ENCODE measurements at places on chromosomes 4 and X. TPM values are rescaled to one million over a fixed set of nuclear protein-coding genes. Genes with fewer than 3 reads are reported as not detected.

The MAGEB10 gene
- not detected for total RNA-seq

The PLP1 gene
- 5.2 TPM for total RNA-seq

The RRH gene
- total RNA-seq = 0.25 TPM

The SAGE1 gene
- not detected for total RNA-seq

Data from astrocyte (in vitro differentiated cells and primary cell).